ENCODE measurements at places on chromosomes 6 and 20.
A peak's percentile ranks its signal among the peaks of the same experiment; 100 is the strongest.

DNA sequence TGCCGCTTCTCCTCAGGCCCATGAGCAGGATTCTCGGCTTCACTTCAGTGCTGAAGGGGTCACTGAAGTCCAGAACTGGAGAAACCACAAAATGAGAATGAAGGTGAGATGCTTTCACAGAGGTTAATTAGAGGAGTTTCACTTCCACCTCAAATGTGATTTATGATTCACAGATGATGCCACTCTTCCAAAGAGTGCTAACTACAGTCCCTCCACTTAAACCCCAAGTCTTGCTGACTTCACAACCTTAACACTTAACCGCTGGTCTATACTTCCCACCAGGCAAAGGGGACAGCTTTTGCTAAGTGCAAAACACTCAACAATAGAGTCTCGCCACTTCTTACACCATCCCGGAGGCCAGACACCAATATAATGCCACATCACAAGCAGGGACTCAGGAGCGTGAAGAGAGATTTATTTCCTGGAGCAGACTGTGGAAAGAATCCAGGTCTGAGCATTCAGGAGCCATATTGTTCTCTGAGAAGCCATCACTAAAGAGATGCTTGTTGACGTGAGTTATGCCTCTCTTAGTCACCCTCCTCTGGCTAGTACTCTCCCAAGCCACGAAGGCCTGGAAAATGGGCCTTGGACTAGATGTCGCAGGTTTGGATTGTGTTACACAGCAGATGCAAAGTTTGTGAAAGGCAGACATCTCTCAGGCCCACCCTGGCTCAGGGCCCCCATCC is 24.4 kb downstream of the RRAGD start:
- H3K27me3 ChIP-seq = no peaks in the 10 kb centered on the region
- H3K4me1 ChIP-seq = no peaks in the 10 kb centered on the region
- no peaks in the 10 kb centered on the region for H3K36me3 ChIP-seq
- no peak overlapping the region for H3K27ac ChIP-seq

- DNase-seq = no peak
- no peaks in the 10 kb centered on the region for H3K4me1 ChIP-seq
- H3K27ac ChIP-seq = no peak overlapping the region
- no peaks in the 10 kb centered on the region for H3K36me3 ChIP-seq
- no peak overlapping the region for H3K4me3 ChIP-seq
Measured at GRCh38 chr6:134105940-134106339, 53.5 kb upstream of the SLC2A12 start.

DNA sequence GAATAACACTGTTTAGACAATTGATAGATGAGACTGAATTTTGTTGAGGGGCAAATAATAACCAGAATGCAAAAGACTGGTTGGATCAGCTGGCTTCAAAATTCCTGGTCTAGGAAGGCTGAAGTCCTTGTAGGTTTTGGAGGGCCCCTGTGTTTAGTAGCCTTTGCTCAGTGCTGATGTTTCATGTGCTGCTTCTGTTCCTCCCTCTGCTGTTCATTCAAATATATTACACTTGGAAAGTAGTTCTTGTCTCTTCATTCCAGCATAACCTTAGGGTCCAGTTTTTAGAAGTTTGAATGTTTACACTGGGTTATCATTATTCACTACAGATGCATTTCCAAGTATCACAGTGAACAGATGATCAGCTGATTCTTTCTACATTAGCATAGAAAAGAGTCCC is 72.5 kb downstream of the FLRT3 start:
- H3K27me3 ChIP-seq = no peaks in the 10 kb centered on the region
- H3K36me3 ChIP-seq = no peaks in the 10 kb centered on the region
- H3K27ac ChIP-seq = no peak overlapping the region
- H3K4me1 ChIP-seq = no peaks in the 10 kb centered on the region

- H3K4me1 ChIP-seq = peaks cover 52% of the 10 kb centered on the region
- no peaks in the 10 kb centered on the region for H3K27me3 ChIP-seq
- no peaks in the 10 kb centered on the region for H3K36me3 ChIP-seq
- H3K27ac ChIP-seq = peak overlapping the region; percentile 53
- peak overlapping the region; percentile 20 for H3K4me3 ChIP-seq
Measured at GRCh38 chr6:158564243-158565121, 4.6 kb downstream of the TMEM181 start.

DNA sequence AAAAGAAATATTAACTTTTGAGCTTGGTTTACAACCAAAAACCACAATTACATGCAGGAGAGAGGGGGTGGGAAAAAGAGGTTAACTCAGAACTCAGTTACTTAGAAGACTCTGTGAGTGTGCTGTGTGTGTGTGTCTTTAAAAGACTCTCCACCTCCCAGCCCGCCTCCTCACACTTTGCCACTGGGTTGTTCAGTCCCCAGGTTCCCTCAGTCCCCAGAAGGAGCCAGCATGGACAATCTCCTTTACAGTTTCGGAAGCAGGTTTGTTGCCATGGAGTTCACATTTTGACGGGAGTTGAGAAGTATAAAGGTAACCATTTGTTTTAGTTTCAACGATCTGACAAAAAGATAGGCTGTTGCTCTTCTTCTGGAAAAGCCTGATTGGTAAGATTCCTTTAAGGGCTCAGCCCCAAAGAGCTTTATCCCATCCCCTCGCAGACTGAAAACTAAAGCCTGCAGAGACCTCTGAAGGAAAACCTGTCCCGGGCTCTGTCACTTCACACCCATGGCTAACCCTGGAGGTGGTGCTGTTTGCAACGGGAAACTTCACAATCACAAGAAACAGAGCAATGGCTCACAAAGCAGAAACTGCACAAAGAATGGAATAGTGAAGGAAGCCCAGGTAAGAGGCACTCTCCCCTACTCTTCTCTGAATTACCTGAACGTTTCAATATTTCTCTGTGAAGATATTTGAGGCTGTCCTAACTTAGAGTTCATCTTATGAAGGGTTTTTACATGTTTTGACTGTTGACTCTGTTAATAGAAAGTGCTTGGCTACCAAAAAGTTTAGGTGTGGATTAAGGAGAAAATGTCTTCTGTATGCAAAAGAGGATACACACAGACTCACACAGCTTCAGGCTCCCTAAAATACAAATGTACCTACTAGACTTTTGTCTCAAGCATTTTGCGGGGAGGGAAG is at the start of gene SPTLC3:
TSS of gene SPTLC3 (plus strand) at position 212 of the 921 bp plus-strand sequence. CDS start at position 508, 296 bp downstream.
- no peak within 1 kb of the TSS for H3K27ac ChIP-seq
- H3K36me3 ChIP-seq = no peaks in the 10 kb centered on the region
- peak within 1 kb of the TSS; percentile 35 for H3K4me3 ChIP-seq
- no peak for DNase-seq
- H3K27me3 ChIP-seq = no peaks in the 10 kb centered on the region
- no peaks in the 10 kb centered on the region for H3K4me1 ChIP-seq

DNA sequence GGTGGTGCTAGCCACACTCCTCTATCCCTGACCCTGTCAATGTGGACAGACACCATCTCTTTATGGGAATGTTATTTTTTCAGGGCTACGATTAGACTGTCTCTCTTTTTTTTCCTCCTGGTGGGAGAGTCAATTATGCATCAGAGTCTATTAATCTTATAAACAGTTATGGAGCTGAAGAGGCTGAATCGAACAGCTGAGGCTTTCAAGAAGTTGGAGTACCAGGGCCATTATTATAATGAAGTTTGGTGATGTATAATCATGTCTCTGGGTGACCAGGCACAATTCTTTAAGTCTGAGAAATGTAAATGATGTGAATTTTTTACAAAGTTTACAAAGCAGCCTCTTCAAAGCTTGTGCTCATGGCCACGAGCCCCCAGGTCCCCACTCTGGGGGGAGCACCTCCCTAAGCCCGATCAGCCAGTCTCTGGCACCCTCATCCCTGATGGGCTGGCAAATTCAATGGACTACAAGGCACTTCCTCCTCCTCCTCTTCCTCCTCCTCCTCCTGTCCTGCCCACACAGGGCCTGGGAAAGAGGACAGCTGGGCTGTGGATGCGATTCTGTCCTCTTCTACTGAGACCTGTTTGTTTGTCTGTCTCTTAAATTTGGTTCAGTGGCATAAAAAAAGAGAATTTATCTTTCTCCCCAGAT is 43.9 kb upstream of the QKI start:
- H3K4me1 ChIP-seq = no peaks in the 10 kb centered on the region
- DNase-seq = no peak
- H3K36me3 ChIP-seq = no peaks in the 10 kb centered on the region
- H3K27me3 ChIP-seq = no peaks in the 10 kb centered on the region

DNA sequence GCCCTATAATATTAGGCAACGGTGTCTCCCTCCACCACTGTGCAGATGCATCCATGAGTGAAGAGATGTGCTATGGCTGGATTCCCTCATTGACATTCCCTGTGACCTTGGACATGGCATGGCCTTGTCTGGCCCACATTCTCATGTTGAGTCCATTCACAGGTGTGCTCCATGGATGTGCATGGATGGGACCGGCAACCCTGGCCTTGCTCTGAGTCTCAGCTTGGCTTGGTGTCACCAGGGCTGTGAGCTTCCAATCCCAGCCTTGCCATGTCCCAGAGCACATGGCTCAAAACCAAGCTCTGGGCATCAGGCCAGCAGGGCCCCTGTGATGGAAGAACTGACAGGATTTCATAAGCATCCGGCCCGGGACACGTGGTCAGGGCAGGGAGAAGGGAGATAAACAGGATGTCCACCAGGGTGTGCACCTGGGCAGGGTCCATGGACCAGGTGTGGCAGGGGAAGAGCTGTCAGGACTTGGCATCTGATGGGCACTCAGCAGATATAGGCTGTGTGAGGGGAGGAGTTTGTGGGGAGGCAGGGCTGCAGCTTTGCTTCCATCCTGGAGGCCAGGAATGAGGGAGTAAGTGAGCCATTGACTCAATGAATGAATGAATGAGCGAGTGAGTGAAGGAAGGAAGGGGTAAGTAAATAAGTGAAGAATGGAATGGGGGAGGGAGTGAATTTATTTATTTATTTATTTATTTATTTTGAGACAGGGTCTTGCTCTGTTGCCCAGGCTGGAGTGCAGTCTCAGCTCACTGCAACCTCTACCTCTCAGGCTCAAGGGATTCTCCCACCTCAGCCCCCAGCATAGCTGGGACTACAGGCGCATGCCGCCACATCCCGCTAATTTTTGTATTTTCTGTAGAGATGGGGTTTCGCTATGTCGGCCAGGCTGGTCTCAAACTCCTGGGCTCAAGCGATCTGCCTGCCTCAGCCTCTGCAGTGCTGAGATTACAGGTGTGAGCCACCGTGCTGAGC is 15.7 kb downstream of the NRSN2 start:
- no peak overlapping the region for H3K27ac ChIP-seq
- H3K27me3 ChIP-seq = no peaks in the 10 kb centered on the region
- no peaks in the 10 kb centered on the region for H3K36me3 ChIP-seq
- no peak overlapping the region for H3K4me3 ChIP-seq
- no peak for DNase-seq

DNA sequence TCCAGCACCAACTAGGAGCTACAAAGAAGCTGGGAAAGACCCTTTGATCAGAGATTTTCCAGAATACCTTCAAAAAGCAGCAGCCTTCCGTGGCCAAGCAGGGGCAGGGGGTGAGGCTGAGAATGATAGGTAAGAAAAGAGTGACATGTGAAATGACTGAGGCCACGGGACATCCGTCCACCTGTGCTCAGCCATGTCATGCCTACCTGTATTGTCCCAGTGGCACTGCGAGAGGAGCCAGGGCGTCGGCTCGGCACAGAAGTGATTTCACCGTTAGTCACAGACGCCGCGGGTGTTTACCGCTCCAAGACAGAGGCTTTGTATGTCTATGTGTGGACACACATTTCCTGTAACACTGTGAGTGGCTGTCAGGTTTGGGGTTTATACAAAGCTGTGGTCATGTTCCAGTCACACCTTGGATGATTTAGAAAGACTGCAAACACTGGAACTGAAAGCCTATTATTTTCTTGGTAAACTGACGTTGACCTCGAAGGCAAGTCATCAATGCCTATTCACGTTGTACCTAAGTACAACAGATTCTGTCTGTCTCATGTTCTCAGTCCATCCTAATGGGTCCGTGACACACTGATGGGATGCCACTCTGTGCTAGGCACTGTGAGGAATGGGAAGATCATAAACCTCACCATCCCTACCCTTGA is 32.1 kb upstream of the JAG1 start:
- H3K27me3 ChIP-seq = no peaks in the 10 kb centered on the region
- H3K27ac ChIP-seq = no peak overlapping the region
- no peak overlapping the region for H3K4me3 ChIP-seq
- no peak for DNase-seq
- no peaks in the 10 kb centered on the region for H3K36me3 ChIP-seq

- H3K36me3 ChIP-seq = peaks cover 4% of the 10 kb centered on the region
- H3K4me3 ChIP-seq = no peak overlapping the region
- no peaks in the 10 kb centered on the region for H3K27me3 ChIP-seq
- DNase-seq = no peak
- H3K4me1 ChIP-seq = no peaks in the 10 kb centered on the region
- no peak overlapping the region for H3K27ac ChIP-seq
Measured at GRCh38 chr6:106252687-106253086, 72.9 kb downstream of the ATG5 start.

DNA sequence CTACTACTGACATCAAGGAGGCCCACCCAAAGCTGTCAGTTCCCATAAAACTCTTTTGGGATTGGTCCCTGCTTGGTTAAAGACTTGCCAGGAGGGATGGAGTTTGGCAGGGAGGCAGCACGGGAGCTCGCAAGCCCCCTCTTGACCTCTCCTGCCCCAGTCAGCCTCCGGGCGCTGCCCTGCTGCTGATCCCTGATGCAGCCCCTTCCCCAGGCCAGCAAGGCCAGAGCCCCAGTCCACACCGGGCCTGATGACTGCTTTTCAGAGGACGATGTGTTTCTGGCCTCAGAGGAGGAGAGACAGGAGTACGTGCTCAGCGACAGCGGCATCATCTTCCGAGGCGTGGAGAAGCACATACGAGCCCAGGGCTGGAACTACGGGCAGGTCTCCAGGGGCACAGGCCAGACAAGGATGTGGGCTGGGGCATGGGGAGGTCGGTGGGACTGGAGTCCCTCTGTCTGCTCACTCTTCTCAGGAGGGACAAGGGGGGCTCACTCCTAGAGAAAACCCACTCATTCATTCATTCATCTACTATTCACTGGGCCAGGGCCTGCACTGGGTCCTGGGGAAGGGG is 15.6 kb downstream of the TGM6 start:
- no peak overlapping the region for H3K4me3 ChIP-seq
- H3K27ac ChIP-seq = no peak overlapping the region
- H3K4me1 ChIP-seq = no peaks in the 10 kb centered on the region
- no peak for DNase-seq
- no peaks in the 10 kb centered on the region for H3K27me3 ChIP-seq
- no peaks in the 10 kb centered on the region for H3K36me3 ChIP-seq

DNA sequence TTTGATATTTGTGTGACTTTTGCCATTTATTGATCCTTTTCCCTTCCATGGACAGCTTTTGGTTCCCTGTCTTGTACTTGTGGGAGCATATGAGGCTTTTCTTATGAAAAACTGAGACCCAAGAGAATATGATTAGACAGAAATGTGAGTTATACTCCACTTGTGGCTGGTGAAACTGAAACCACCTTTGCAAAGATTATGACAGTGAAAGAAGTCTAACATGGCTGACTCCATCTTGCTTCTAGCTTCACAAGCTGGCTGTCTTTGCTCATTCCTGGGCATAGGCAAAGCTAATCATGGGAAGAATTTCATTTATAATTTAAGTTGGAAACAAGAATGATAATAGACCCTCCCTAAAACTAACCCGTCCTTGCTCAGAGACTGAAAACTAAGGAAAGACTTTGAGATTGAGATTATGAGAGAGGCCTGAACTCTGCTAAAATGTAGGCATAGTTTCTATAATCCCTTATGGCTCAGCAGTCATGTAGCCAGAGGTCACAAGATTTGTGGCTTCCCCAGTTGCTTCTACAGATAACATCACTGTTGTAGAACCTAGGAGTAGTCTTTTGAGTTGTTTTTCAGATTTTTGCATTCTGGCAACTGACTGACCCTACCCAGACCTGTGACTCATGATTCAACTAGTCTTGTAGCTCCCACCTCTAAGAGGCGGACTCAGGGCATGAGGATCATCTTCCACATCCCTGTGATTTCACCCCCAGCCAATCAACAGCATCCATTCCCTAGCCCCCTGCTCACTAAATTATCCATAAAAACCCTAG is 50.9 kb upstream of the CD2AP start:
- H3K27me3 ChIP-seq = no peaks in the 10 kb centered on the region
- no peak overlapping the region for H3K4me3 ChIP-seq
- no peaks in the 10 kb centered on the region for H3K4me1 ChIP-seq
- no peak for DNase-seq
